ENCODE measurements at places on chromosomes 6 and 20.

- no peak for DNase-seq
These were observed 141.9 kb downstream of the ID4 start for GRCh38 chr6:19979059-19979458.

DNA sequence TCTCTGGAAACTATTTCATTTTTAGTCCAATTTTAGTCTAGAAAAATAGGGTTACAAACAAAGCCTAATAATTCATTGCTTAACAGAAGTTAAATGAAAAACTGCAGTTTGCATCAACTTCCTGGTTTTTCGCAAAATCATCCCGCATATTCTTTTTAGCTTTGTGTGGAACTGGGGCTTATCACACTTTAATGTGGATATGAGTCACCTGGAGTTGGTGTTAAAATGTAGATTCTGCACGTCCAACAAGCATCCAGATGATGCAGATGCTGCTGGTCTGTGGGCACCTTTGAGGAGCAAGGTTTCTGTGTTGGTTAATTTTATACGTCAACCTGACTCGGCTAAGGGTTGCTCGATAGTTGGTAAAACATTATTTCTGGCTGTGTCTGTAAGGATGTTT lies 126.1 kb downstream of the PLCB4 start:
- DNase-seq: no peak

GRCh38 chr6:107644513-107644912 lies 154.6 kb downstream of the SOBP start:
- DNase-seq: no peak

- DNase-seq: no peak
These were observed 41.2 kb downstream of the DUSP22 start for GRCh38 chr6:333379-334002.

GRCh38 chr6:144580039-144580438 lies 294.9 kb downstream of the UTRN start:
- no peak for DNase-seq

DNA sequence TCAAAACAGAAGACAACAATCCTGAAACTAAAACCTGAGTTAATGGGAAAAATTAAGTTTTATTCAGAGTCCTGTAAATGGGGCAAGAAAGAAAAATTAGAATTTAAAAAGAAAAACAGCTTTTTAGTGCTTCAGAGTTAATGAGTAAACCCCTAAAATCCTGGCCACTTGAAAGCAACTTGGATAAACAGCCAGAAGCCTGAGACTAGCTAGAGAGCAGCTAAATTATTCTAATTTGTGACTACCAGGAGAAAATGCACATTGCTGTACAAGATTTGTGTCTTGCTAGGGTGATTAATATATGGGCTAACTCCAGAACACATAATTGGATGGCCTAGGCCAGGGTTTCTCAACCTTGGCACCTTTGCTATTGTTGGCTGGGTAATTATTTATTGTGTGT lies 62.4 kb upstream of the ARG1 start:
- no peak for DNase-seq

DNA sequence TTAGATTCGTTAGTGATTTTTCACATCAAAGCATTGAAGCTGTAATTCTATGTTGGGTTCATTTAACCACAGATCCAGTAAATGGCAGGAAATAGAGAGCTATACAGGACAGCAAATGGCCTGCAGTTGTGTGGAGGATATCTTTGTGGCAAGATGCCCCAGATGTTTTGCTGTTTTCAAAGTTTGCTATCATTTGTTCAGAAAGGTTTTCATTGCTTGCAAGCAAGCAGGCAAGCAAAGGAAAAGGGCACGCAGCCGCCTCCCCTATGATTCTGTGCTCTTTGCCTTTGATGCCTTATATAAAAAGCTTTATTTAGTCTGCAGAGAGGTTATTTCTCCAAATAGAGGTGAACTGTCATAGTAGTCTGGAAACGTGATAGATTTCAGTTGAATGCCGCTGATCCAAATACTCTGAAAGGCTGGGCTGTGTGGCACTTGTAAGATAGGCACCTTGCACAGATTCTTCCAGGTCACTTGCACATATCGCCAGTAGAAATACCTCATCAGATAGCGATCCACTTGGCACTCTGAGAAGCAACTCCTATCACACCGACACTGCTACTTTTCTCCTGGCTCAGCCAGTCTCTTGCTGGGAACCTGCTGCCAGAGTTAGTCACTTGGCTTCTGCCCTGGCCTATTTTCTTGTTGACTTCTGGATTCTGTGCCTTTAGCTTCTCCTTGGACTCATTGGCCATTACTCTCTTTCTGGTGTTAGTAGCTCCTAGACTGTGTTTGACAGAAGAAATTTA lies 66.4 kb downstream of the UTRN start:
- DNase-seq: peak; percentile 64
